ENCODE measurements at places on chromosomes 1 and 21.

DNA sequence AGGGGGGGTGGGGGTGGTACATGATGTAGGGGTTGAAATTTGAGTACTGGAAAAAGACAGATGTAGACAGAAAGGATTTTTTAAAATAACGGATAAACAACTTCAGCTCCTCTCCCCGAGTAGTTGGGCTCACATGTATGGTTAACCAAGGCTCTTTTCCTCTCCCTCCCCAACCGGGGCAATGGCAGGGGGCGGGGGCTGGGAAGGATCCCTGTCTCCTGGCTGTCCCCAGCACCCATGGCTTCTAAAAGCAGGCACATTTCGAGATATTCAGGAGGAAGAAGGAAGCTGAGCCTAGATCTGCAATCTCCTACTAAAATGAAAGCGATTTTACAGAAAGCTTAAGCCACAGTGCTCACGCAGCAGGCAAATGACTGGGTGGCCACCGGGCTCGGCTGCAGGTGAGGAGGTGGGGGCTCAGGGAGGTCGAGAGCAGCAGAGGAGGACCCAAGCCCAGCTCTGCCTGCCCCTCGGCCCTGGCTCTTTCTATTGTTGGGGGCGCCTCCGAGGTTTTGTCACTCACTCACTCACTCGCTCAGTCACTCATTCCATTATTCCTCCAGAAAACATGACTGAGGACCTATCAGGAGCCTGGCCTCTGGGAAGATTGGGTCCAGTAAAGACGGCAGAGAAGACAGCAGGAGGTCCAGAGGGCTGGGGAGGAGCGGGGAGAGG lies 573.3 kb downstream of the PTPRU start:
- no peak for DNase-seq

GRCh38 chr1:226629210-226629895 lies 80.8 kb downstream of the STUM start:
- no peak for DNase-seq

DNA sequence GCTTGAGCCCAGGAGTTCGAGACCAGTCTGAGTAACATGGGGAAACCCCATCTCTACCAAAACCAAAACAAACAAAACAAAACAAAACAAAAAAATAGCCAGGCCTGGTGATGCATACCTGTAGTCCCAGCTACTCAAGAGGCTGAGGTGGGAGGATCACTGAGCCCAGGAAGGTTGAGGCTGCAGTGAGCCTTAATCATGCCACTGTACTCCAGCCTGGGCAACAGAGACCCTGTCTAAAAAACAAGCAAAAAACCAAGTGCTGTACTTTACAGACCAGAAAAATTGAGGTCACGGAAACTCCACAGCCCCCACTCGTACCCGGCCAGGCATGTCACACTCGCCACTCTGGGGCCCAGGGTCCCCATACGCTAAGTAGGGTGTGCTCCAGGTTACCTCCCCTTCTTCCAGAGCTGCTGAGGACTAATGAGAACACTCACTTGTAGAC lies 22.9 kb downstream of the ATP2B4 start:
- DNase-seq, result no peak

GRCh38 chr1:201786824-201787223 lies 42.1 kb upstream of the IPO9 start:
- no peak for DNase-seq

GRCh38 chr1:107698161-107698560 lies 266.8 kb downstream of the VAV3 start:
- DNase-seq, result no peak

DNA sequence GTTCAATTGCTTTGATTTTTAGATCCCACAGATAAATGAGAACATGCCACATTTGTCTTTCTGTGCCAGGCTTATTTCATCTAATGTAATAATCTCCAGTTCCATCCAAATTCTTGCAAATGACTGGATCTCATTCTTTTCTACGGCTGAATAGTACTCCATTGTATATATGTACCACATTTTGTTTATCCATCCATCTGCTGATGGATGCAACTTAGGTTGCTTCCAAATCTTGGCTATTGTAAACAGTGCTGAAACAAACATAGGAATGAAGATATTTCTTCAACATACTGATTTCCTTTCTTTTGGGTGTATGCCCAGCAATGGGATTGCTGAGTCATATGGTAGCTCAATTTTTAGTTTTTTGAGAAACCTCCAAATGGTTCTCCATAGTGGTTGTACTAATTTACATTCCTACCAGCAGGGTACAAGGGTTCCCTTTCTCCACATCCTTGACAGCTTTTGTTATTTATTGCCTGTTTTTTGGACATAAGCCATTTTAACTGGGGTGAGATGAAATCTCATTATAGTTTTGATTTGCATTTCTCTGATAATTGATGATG lies 344.4 kb downstream of the KCTD3 start:
- DNase-seq, result no peak

- DNase-seq, result no peak
Observed at GRCh38 chr1:200150006-200150405, 122.5 kb downstream of the NR5A2 start.

DNA sequence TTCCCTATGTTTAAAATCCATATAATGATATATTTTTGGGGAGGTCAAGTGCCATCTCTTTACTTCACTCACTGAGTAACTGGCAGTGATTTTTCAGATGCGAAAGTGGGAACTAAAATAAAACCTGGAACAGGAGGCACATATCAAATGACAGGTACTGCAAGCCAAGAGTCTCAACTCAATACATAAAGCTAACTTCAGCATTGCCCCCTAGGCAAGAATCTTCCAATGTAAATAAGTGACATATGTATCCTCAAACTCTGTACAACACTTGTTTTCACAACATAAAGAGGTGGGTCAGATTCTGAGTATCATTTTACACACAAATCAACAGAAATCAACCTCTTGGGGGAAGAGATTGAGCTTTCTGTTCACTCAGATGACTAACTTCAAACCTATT lies 18.1 kb downstream of the DCAF8 start:
- DNase-seq, result no peak

DNA sequence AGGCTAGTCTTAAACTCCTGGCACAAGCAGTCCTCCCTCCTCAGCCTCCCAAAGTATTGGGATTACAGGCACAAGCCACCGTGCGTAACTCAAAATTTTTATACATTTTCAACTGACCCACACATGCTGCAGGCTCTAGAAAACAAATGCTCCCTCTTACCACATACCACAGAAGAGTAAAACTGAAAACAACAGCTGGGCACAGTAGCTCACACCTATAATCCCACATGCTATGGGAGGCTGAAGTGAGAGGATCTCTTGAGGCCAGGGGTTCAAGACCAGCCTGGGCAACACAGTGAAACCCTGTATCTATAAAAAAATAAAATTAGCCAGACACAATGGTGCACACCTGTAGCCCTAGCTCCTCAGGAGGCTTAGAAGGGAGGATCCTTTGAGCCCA lies 56.7 kb downstream of the AKT3 start:
- no peak for DNase-seq

GRCh38 chr1:204457666-204458065 lies 36.9 kb downstream of the PIK3C2B start:
- DNase-seq, result no peak

DNA sequence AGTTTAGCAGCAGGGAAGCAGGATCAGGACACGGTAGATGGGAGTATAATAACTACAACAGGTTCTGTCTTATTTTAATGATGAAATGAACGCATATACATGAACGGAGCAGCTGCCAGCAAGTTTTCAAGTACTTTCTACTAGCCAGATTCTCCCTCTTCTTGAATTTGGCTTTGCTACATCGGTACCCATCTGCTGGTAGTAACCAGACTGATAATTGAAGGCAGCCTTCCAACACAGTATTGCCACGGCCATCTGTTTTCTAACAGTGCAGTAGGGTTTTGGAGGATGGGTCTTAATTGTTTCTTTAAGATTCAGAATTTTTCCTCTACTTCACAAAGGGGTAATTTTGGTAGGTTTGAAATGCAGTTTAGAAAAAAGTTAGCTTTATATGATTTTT lies 33.4 kb downstream of the CENPF start:
- no peak for DNase-seq

DNA sequence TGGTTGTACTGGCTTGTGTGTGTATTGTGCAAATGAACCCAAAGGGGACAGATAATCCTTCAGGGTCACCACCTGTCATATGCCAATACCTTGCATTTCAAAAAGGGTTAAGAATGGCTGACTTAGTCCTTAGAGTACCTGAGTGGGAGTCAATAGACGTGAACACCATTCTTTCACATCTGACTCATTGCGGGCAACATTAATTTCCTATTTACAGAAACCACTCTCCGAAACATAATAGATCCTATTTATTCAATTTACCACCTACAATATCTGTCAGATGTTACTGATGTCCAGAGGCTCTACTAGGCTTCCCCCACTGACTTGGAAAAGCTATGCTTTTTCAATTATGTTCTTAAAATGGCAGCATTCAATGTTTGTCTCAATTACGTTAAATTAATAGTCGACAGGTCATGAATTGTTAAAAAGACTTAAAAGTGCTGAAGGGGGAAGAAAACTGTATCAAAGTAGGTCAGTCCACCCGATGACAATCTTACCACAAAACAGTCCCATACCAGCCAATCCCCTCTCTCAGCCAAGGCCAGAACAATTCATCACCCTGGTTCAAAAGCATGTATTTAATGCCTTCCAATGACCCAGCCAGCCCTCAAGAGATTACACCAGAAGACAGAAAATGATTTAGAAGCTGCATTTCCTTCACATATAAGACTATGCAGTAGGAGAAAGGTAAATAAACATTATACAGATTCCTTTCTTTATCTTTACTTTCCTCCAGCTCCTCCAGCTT lies 48.6 kb upstream of the PLA2G2C start:
- no peak for DNase-seq

GRCh38 chr1:67740543-67740942 lies 55.5 kb downstream of the GADD45A start:
- DNase-seq, result no peak

GRCh38 chr1:46481961-46482360 lies 7.7 kb upstream of the DMBX1 start:
- DNase-seq, result no peak

GRCh38 chr1:189131576-189131975 lies 1346.1 kb downstream of the BRINP3 start:
- no peak for DNase-seq

DNA sequence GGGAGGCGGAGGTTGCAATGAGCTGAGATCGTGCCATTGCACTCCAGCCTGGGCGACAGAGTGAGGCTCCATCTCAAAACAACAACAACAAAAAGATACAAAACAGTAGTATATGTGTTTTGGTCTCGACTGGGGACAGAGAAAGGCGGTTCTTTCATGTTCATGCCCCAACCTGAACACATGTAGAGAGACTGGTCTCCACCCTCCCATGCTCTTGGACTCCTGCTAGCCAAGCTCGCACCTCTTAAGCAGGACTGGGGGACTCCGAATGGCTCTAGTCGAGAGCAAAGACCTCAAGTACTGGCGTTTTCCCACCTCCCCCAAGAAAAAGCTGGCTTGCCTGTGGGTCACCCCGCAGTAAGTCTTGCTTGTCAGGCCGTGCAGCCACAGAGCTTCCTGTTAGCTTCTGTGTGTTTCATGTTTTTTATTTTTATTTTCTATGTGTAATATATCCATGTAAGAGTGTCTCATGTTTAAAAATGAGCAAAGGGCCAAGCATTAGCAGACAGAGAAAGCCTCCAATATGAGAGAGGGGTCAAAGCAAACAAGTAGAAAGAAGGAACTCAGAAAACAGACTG lies 91.6 kb downstream of the SCCPDH start:
- no peak for DNase-seq

- DNase-seq, result no peak
Observed at GRCh38 chr1:180908074-180908765, 4.5 kb upstream of the KIAA1614 start.

DNA sequence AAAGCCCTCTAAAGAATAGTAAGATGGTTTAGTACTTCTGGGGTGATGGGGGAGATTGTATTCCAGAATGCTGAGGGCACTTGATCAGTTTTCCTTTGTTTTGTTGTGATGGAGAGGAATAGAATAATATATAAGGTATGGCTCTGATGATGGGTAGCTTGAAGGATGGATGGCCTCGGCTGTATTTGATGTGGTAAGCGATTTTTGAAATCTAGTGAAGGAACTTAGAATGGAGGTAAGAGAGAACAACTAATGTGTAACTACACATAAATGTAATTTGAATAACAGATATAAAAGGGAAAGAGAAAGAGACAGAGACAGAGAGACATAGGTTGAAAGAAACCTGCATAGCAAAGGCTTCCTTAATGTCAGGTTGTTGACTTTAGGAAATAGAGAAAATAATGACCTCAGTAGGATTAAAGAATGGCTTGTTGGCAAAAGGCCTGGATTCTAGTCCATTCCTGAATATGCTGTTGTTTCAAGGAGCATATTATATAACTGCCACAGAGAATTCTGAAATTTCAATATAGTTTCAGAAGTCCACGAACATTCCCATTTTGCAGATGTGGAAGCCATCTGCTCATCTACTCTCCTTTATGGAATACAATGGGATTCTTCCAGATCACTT lies 58.7 kb downstream of the NIBAN1 start:
- DNase-seq, result no peak

GRCh38 chr1:38085666-38086330 lies 39.2 kb upstream of the POU3F1 start:
- no peak for DNase-seq

- no peak for DNase-seq
Observed at GRCh38 chr21:38848187-38848609, 42.5 kb downstream of the ETS2 start.

GRCh38 chr1:61337981-61338848 lies 255.9 kb downstream of the NFIA start:
- no peak for DNase-seq

- DNase-seq, result no peak
Observed at GRCh38 chr1:1487701-1488100, 16.1 kb downstream of the ATAD3B start.

DNA sequence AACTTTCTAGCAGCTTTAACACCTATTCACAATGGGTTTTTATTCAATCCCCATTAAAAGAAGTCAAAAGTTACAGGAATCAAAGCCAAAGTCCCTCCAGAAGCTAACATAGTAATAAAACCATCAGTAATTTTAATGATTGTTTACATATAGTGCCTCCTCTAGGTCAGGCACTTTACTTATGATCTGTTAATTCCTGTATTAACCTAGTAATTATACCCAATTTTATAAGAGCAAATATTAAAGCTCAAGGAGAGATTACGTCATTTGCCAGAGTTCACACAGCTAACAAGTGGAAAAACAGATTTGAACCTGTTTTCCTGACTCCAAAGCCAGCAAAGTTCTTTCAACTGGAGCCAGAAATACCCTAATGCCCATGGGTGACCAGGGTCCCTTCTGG lies 112.9 kb upstream of the F3 start:
- no peak for DNase-seq

- no peak for DNase-seq
Observed at GRCh38 chr1:224651188-224651587, 35.1 kb downstream of the CNIH3 start.
